Right ventricle myocardium inferior (tissue), 1 donor: ENCODE measurements at places on chromosomes 2 and 18. TPM values are rescaled to one million over a fixed set of nuclear protein-coding genes. Genes with fewer than 3 reads are reported as not detected.

The WDR75 gene
- total RNA-seq: 16.5 TPM

The TMEM247 gene
- not detected for total RNA-seq

The CFAP65 gene
- total RNA-seq: not detected

The B3GNT7 gene
- 9.1 TPM for total RNA-seq

The SLC23A3 gene
- 0.87 TPM for total RNA-seq

The ACP1 gene
- 79.2 TPM for total RNA-seq
